ENCODE measurements at places on chromosomes 7 and 10. TPM values are rescaled to one million over a fixed set of nuclear protein-coding genes. Genes with fewer than 3 reads are reported as not detected.

DNA sequence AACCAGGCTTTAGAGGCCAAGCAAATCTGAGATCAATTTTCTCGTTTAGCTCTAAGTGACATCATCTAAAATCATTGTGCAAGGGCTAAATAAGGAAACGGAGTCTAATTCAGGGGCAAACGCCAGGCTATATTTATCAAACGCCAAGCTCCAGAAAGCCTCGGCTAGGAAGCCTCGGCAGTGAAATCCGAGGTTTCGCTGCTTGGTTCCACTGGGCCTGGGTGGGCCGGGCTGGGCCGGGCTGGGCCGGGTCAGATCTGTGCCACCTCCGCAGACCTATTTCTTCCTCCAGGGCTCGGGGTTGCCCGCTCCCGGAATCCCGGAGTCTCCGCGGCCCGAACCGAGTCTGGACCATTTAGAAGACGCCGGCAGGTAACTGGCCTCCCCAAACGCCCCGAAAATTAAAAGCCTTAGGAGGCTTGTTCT is 459 bp upstream of the FEZF1 start:
- H3K36me3 ChIP-seq: no peaks in the 10 kb centered on the region
- H3K4me1 ChIP-seq: no peaks in the 10 kb centered on the region
- no peaks in the 10 kb centered on the region for H3K27me3 ChIP-seq
- no peak overlapping the region for H3K27ac ChIP-seq

GRCh38 chr10:124601431-124602120 is 140.0 kb downstream of the LHPP start:
- H3K36me3 ChIP-seq: no peaks in the 10 kb centered on the region
- H3K27me3 ChIP-seq: no peaks in the 10 kb centered on the region
- no peak overlapping the region for H3K27ac ChIP-seq
- no peaks in the 10 kb centered on the region for H3K4me1 ChIP-seq

DNA sequence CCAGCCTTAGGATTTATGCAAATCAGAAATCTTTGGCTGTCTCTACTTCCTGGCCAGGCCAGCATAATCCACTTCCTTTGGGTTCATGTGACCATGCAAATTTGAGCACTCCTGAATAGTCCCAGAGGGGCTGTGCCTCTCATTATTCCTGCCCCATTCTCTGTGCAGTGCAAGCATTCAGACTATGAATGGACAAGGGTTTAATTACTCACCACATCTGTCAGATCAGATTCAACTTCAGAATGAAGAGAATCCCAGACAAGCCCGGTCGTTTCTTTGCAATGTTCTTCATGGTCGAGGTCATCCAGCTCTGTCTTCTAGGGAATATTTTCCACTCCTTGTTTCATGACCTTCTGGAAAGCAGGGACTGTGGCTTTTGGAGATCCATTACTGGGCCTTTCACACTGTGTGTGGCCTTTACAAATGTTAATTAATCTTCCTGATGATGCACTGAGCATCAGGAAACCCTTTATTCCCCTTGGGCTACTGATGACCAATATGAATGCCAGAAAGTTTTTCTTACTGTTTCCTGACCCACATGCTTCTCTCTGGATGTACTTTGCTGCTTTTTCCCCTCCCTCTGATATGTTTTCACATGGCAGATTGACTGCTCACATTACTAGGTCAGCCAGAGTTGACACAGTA is 217.6 kb upstream of the TCF7L2 start:
- no peak overlapping the region for H3K4me3 ChIP-seq
- H3K27me3 ChIP-seq: no peaks in the 10 kb centered on the region
- no peak overlapping the region for H3K27ac ChIP-seq
- no peaks in the 10 kb centered on the region for H3K36me3 ChIP-seq

- no peaks in the 10 kb centered on the region for H3K36me3 ChIP-seq
- no peaks in the 10 kb centered on the region for H3K4me1 ChIP-seq
- H3K27me3 ChIP-seq: no peaks in the 10 kb centered on the region
- H3K4me3 ChIP-seq: no peak overlapping the region
- no peak for DNase-seq
- no peak overlapping the region for H3K27ac ChIP-seq
These were observed 40.8 kb downstream of the RBM20 start for GRCh38 chr10:110684800-110685446.

DNA sequence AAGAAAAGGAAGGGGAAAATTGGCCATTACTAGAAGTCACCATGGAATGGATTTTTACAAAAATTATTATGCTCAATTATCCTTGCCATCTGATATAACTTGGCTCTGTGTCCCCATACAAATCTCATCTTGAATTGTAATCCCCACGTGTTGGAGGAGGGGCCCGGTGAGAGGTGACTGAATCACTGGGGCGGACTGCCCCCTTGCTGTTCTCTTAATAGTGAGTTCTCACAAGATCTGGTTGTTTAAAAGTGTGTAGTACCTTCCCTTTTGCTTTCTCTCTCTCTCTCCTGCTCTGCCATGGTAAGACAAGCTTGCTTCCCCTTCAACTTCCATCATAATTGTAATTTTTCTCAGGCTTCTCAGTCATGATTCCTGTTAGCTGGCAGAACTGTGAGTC is 1023.6 kb downstream of the XPNPEP1 start:
- H3K27ac ChIP-seq: no peak overlapping the region
- no peak overlapping the region for H3K4me3 ChIP-seq
- no peaks in the 10 kb centered on the region for H3K27me3 ChIP-seq
- H3K4me1 ChIP-seq: no peaks in the 10 kb centered on the region
- no peak for DNase-seq
- no peaks in the 10 kb centered on the region for H3K36me3 ChIP-seq

DNA sequence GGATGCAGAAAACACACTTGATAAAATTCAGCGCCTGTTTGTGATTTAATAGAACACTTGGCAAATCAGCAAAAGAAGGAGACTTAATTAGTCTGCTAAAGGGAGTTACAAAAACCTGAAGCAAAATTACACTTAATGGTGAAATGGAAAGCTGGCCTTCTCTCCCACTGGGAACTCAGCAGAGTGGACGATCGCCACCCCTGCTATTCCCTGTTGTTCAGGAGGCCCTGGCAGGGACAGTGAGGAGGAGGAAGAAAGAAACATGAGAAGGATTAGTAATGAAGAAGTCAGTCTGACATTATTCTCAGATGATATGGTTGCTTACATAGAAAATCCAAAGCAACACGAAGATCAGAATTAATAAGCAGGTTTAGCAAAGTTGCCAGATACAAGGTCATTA is 5.6 kb upstream of the KNDC1 start:
- no peak overlapping the region for H3K4me3 ChIP-seq
- H3K27me3 ChIP-seq: no peaks in the 10 kb centered on the region
- no peaks in the 10 kb centered on the region for H3K4me1 ChIP-seq
- DNase-seq: no peak
- H3K27ac ChIP-seq: no peak overlapping the region

- peaks cover 24% of the 10 kb centered on the region for H3K4me1 ChIP-seq
- H3K27me3 ChIP-seq: no peaks in the 10 kb centered on the region
- no peaks in the 10 kb centered on the region for H3K36me3 ChIP-seq
- DNase-seq: no peak
- no peak overlapping the region for H3K27ac ChIP-seq
These were observed 21.4 kb downstream of the STAMBPL1 start for GRCh38 chr10:88901206-88901983.

DNA sequence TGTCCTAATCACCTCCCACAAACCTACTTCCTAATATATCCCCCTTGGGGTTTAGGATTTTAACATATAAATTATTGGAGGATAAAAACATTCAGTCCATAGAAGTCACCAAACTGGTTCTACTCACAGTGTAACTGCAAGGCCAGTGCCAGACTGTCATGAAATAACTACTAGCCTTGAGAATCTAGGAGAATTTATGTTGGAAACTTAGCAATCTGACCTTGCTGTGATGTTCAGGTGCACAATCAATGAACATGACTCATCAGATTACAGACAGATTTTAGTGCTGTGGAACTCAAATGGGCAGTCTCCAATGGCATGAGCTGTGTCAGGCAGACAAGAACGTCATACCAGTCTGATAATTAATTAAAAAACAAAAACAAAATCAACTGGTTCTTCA is 571.4 kb upstream of the IGFBP3 start:
- no peak overlapping the region for H3K27ac ChIP-seq
- no peaks in the 10 kb centered on the region for H3K27me3 ChIP-seq
- no peaks in the 10 kb centered on the region for H3K36me3 ChIP-seq
- H3K4me3 ChIP-seq: no peak overlapping the region

DNA sequence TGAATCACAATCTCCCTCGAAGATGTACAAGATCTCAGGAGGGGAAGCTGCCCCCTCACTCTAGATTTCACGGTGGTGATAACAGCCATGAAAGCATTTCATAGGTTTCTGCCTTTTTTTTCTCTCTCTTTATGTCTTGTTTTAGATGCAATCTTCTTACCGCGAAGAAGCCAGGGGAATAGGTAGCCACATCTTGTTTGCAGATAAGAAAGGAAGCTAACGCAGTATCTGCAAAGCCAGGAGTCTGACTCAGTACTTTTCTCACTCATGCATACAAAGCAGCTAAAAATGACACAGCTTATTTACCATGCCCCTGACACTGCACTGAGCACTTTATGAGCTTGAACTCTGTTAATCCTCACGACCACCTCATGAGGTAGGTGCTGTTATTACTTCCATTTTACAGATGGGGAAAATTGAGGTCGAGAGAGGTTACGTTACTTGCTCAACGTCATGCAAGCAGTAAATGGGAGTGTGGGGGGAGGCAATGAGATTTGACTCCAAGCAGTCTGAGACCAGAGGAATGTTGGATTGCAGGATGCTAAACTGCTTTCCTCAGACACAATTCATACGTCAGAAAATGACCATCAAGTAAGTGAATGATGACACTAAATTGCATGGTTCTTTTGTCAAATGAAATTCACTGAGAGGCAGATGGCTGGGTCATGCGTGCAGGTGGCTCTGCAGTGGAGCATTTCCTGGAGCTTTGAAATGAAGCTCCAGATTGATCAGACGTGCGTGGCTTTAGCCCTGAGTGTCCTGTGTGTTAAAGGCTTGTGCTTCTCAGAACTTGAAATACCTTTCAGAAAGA is 3.3 kb downstream of the MAP3K8 start:
- no peaks in the 10 kb centered on the region for H3K27me3 ChIP-seq
- DNase-seq: no peak
- H3K4me1 ChIP-seq: peaks cover 21% of the 10 kb centered on the region
- H3K36me3 ChIP-seq: no peaks in the 10 kb centered on the region
- no peak overlapping the region for H3K27ac ChIP-seq

DNA sequence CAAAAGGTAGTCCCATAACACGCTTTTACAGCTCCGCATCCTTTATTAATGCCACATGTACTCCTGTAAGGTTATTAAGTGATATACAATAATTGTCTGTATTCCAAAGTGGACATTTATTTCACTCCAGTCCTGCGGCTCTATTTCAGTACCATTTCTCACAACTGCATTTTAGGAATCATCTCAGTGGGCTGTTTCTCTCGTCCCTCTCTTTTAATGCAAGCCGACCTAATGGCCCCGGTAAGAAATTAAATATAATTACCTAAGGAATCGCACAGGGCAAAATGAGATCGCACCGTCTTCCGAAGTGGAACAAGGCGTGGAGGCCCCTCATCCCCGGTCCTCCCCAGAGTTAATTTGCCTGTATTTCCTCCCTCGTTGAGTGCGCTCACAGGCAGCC is 216.5 kb downstream of the RAB11FIP2 start:
- H3K4me1 ChIP-seq: no peaks in the 10 kb centered on the region
- peak overlapping the region; percentile 28 for H3K4me3 ChIP-seq
- peak overlapping the region; percentile 30 for H3K27ac ChIP-seq
- DNase-seq: no peak
- no peaks in the 10 kb centered on the region for H3K27me3 ChIP-seq

GRCh38 chr7:12570534-12571461 is at the start of gene SCIN:
TSS of gene SCIN (plus strand) at chr7:12570720. CDS start at chr7:12570787, 67 bp downstream.
- peaks cover 8% of the 10 kb centered on the region for H3K4me1 ChIP-seq
- peak within 1 kb of the TSS; percentile 33 for H3K4me3 ChIP-seq
- no peaks in the 10 kb centered on the region for H3K36me3 ChIP-seq
- no peak for DNase-seq

The ASB15 gene
- total RNA-seq: not detected

DNA sequence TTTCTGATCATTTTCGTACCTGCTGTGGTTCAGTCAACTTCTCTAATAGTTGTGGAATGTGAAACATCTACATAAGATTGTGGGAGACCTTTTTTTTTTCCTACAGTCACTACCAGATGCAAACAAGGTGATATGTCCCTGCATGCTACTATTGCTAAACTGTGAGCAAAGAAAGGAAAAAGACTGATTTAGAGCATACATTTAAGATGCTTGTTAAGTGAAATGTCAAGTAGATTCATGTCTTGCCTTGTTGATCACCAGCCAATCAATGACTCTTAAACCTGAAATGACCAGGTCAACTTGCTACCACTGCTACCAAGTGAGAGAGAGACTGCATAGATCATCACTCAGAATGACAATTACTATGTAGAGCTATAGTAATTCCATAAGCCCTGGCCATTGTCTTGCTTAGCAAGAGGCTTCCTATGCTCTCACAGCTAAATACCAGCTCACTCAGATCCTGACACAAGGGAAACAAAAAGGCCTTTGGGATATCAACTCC is 84.3 kb upstream of the SKAP2 start:
- no peak overlapping the region for H3K4me3 ChIP-seq
- no peak overlapping the region for H3K27ac ChIP-seq
- no peak for DNase-seq
- H3K36me3 ChIP-seq: no peaks in the 10 kb centered on the region
- H3K4me1 ChIP-seq: no peaks in the 10 kb centered on the region

DNA sequence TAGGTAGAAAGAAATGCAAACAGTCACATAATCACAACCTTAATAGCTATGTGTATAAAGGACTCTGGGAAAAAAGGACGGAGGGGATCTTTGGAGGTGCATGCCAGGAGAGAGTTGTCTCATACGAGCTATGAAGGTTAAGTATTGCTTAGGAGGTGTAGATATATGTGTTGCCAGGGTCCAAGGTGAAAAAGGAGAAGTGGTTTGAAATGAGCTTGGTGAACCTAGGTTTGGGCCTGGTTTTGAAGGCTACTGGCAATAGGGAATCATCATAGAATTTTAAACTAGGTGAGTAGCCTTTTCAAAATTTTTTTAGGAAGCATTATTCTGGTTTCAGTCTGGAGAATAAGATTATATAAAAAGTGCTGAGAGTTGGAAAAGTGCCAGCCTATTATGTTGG is 336.8 kb downstream of the AUTS2 start:
- no peak for DNase-seq
- no peaks in the 10 kb centered on the region for H3K36me3 ChIP-seq
- H3K4me3 ChIP-seq: no peak overlapping the region
- H3K27ac ChIP-seq: no peak overlapping the region

GRCh38 chr7:149468208-149468607 is 7.3 kb upstream of the ZNF777 start:
- H3K27me3 ChIP-seq: no peaks in the 10 kb centered on the region
- no peak overlapping the region for H3K27ac ChIP-seq
- H3K36me3 ChIP-seq: no peaks in the 10 kb centered on the region
- H3K4me1 ChIP-seq: no peaks in the 10 kb centered on the region
- no peak overlapping the region for H3K4me3 ChIP-seq
- DNase-seq: no peak

- DNase-seq: no peak
- no peak overlapping the region for H3K4me3 ChIP-seq
- H3K27ac ChIP-seq: no peak overlapping the region
- no peaks in the 10 kb centered on the region for H3K27me3 ChIP-seq
- H3K36me3 ChIP-seq: no peaks in the 10 kb centered on the region
These were observed 60.4 kb downstream of the ARMH3 start for GRCh38 chr10:101995451-101996063.

GRCh38 chr10:116913695-116914094 is 64.4 kb downstream of the ENO4 start:
- no peak for DNase-seq
- no peaks in the 10 kb centered on the region for H3K4me1 ChIP-seq
- H3K36me3 ChIP-seq: no peaks in the 10 kb centered on the region
- no peaks in the 10 kb centered on the region for H3K27me3 ChIP-seq

The AMPH gene
- not detected for total RNA-seq

The PTF1A gene
- not detected for total RNA-seq

GRCh38 chr10:49081547-49082275 is 33.6 kb downstream of the VSTM4 start:
- H3K4me3 ChIP-seq: no peak overlapping the region
- H3K27ac ChIP-seq: no peak overlapping the region
- no peaks in the 10 kb centered on the region for H3K36me3 ChIP-seq
- DNase-seq: no peak
- no peaks in the 10 kb centered on the region for H3K27me3 ChIP-seq

The CFAP70 gene
- 4.6 TPM for total RNA-seq

Measured in naive thymus-derived CD4-positive, alpha-beta T cell (primary cell).